ENCODE measurements at places on chromosomes 1 and 21. TPM values are rescaled to one million over a fixed set of nuclear protein-coding genes. Genes with fewer than 3 reads are reported as not detected.

The CRYZ gene
- 50.1 TPM for total RNA-seq

The EVA1B gene
- 40.4 TPM for total RNA-seq

The OR2L3 gene
- not detected for total RNA-seq

The CR1L gene
- not detected for total RNA-seq

The LEFTY2 gene
- total RNA-seq: 14.0 TPM

The AK4 gene
- total RNA-seq: 144 TPM

The DIO1 gene
- total RNA-seq: not detected

The MRPL24 gene
- total RNA-seq: 54.1 TPM

- no peak overlapping the region for H3K4me3 ChIP-seq
- no peak overlapping the region for H3K27ac ChIP-seq
- peaks cover 27% of the 10 kb centered on the region for H3K4me1 ChIP-seq
- H3K36me3 ChIP-seq: no peaks in the 10 kb centered on the region
- DNase-seq: no peak
- H3K27me3 ChIP-seq: no peaks in the 10 kb centered on the region
These were observed 11.4 kb downstream of the ARMH1 start for GRCh38 chr1:44685881-44686280.

GRCh38 chr1:116333171-116334014, 39.7 kb upstream of the ATP1A1 start:
- no peaks in the 10 kb centered on the region for H3K36me3 ChIP-seq
- H3K4me1 ChIP-seq: peaks cover 37% of the 10 kb centered on the region
- H3K4me3 ChIP-seq: no peak overlapping the region
- H3K27me3 ChIP-seq: no peaks in the 10 kb centered on the region
- H3K27ac ChIP-seq: peak overlapping the region; percentile 72
- DNase-seq: no peak

GRCh38 chr1:218703836-218704235, 358.7 kb downstream of the TGFB2 start:
- no peak for DNase-seq
- no peak overlapping the region for H3K4me3 ChIP-seq
- H3K27me3 ChIP-seq: no peaks in the 10 kb centered on the region
- H3K4me1 ChIP-seq: peaks cover 38% of the 10 kb centered on the region
- H3K27ac ChIP-seq: no peak overlapping the region

DNA sequence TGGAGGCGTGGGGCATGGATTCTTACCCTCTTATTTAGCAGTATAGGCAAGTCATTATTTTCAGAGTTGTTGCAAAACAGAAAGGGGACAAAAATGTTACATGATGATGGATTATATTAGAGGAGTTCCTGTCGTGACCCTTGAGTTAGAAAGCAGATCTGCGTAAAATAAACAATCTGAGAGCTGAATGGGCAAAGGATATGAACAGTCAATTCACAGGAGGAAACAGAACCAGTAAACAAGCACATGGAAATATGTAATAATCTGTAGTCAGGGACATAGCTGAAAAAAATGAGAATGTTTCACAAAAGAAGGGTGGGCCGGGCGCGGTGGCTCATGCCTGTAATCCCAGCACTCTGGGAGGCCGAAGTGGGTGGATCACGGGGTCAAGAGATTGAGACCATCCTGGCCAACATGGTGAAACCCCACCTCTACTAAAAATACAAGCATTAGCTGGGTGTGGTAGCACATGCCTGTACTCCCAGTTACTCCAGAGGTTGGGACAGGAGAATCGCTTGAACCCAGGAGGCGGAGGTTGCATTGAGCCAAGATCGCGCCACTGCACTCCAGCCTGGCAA, 20.9 kb downstream of the RCAN1 start:
- peaks cover 46% of the 10 kb centered on the region for H3K4me1 ChIP-seq
- no peaks in the 10 kb centered on the region for H3K36me3 ChIP-seq
- no peak for DNase-seq

DNA sequence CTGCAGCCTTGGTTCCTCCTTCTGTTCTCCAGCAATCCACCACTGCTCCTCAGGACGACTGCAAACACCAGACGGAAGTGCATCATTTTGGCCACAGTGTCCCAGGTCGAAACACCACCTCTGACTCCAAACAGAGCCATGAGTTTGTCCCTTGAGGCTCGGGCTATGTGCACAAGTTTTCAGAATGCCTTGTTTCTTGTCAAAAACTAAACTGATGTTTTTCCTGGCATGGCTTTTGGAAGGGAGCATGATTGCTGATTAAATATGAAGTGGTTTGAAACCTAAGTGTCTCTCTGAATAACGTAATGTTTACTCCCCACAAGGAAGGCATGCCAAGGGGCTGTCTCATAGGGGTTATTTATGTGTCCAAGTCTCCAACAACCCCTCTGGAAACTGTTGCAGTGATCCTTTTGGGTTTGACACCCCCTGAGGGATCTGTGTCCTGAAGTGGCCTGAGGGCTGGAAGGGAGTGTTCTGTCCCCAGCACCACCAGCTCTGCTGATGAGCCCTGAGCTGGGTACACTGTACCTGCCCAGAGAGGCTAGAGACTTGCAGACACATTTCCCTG, 132.7 kb downstream of the PLPP3 start:
- peaks cover 12% of the 10 kb centered on the region for H3K4me1 ChIP-seq
- no peaks in the 10 kb centered on the region for H3K36me3 ChIP-seq

DNA sequence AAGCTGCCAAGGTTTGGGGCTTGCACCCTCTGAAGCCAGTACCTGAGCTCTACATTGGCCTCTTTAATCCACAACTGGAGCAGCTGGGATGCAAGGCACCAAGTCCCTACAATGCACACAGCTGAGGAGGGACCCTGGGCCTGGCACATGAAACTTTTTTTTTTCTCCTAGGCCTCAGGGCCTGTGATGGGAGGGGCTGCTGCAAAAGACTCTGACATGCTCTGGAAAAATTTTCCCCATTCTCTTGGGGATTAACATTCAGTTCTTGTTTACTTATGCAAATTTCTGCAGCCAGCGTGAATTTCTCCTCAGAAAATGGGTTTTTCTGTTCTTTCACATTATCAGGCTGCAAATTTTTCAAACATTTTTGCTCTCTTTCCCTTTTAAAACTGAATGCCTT, 1072.2 kb downstream of the BRINP3 start:
- H3K27me3 ChIP-seq: no peaks in the 10 kb centered on the region
- no peak for DNase-seq
- H3K4me3 ChIP-seq: no peak overlapping the region
- H3K27ac ChIP-seq: no peak overlapping the region

- H3K27me3 ChIP-seq: no peaks in the 10 kb centered on the region
- no peak overlapping the region for H3K4me3 ChIP-seq
- H3K4me1 ChIP-seq: no peaks in the 10 kb centered on the region
- no peak overlapping the region for H3K27ac ChIP-seq
- H3K36me3 ChIP-seq: peaks cover 43% of the 10 kb centered on the region
These were observed 320.2 kb downstream of the ZP4 start for GRCh38 chr1:237570530-237570929.

GRCh38 chr21:45868488-45868887, 113.1 kb upstream of the COL6A1 start:
- no peaks in the 10 kb centered on the region for H3K36me3 ChIP-seq
- no peaks in the 10 kb centered on the region for H3K27me3 ChIP-seq
- no peaks in the 10 kb centered on the region for H3K4me1 ChIP-seq
- no peak overlapping the region for H3K27ac ChIP-seq
- no peak overlapping the region for H3K4me3 ChIP-seq

DNA sequence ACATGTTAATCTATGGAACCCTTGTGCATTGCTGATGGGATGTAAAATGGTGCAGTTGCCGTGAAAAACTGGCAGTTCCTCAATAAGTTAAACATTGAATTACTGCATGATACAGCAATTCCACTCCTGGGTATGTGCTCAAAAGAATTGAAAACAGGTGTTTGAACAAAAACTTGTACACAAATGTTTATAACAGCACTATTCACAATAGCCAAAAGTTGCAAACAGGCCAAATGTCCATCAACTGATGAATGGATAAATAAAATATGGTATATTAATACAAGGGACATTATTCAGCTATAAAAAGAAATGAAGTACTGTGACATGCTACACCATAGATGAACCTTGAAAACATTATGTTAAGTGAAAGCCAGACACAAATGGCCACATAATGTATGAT, 17.7 kb upstream of the SRSF10 start:
- no peak overlapping the region for H3K27ac ChIP-seq
- no peaks in the 10 kb centered on the region for H3K4me1 ChIP-seq
- no peaks in the 10 kb centered on the region for H3K36me3 ChIP-seq
- H3K4me3 ChIP-seq: no peak overlapping the region
- H3K27me3 ChIP-seq: no peaks in the 10 kb centered on the region

DNA sequence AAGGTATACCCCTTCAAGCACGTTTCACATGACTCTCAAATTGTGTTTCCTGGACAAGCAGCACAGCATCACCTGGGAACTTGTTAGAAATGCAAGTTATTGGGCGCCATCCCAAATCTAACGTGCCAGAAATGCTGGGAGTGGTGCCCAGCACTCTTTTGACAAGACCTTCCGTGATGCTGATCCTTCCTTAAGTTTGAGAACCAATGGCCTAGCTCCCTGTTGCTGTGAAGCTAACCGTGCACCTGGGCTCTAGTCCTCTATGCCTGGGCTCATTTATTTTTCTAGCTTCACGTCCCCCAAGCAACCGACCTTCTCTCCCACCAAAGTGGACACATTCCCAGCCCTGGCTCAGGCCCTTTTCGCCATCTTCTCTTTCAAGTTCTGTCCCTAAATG, 4.3 kb downstream of the BEST4 start:
- H3K4me1 ChIP-seq: peaks cover 4% of the 10 kb centered on the region
- no peaks in the 10 kb centered on the region for H3K27me3 ChIP-seq
- DNase-seq: no peak
- H3K27ac ChIP-seq: no peak overlapping the region

GRCh38 chr21:37799211-37800056, 116.8 kb downstream of the KCNJ6 start:
- H3K4me3 ChIP-seq: no peak overlapping the region
- H3K27me3 ChIP-seq: no peaks in the 10 kb centered on the region
- H3K36me3 ChIP-seq: no peaks in the 10 kb centered on the region
- no peak for DNase-seq
- no peaks in the 10 kb centered on the region for H3K4me1 ChIP-seq

DNA sequence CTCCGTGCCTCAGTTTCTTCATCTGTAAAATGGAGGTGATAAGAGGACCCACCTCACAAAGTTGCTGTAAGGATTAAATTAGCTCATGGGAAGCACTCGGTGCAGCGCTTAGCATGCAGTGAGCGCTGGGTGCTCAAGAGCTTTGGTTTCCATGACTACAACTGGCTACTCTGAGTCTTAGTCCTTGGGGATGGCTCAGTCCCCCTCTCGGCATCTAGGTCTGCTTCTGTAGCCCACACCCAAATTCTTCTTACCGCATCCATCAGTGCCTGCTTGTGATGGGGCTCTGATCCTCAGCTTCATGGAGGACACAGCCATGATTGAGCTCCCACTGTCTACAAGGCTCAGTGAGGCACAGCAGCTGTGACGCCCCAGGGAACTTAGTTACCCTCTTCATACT, 159.0 kb downstream of the ACTL8 start:
- DNase-seq: no peak
- H3K4me3 ChIP-seq: no peak overlapping the region
- no peaks in the 10 kb centered on the region for H3K36me3 ChIP-seq
- H3K4me1 ChIP-seq: no peaks in the 10 kb centered on the region

GRCh38 chr1:172533513-172534151, 682 bp downstream of the SUCO start:
- DNase-seq: peak; percentile 31
- H3K27me3 ChIP-seq: peaks cover 6% of the 10 kb centered on the region
- peak overlapping the region; percentile 86 for H3K4me3 ChIP-seq
- H3K27ac ChIP-seq: peak overlapping the region; percentile 95
- H3K36me3 ChIP-seq: no peaks in the 10 kb centered on the region
- H3K4me1 ChIP-seq: peaks cover 38% of the 10 kb centered on the region

- no peaks in the 10 kb centered on the region for H3K4me1 ChIP-seq
- H3K27ac ChIP-seq: no peak overlapping the region
- DNase-seq: no peak
- H3K4me3 ChIP-seq: no peak overlapping the region
- H3K27me3 ChIP-seq: no peaks in the 10 kb centered on the region
These were observed 16.7 kb upstream of the FAM110D start for GRCh38 chr1:26142159-26142558.

Data from cardiac muscle cell (in vitro differentiated cells and primary cell).